Right lung (tissue), 10 donors: ENCODE measurements at places on chromosomes 6 and 20.
A peak's percentile ranks its signal among the peaks of the same experiment; 100 is the strongest.

GRCh38 chr20:50121858-50122271, 8.9 kb upstream of the UBE2V1 start:
- no peak for DNase-seq

DNA sequence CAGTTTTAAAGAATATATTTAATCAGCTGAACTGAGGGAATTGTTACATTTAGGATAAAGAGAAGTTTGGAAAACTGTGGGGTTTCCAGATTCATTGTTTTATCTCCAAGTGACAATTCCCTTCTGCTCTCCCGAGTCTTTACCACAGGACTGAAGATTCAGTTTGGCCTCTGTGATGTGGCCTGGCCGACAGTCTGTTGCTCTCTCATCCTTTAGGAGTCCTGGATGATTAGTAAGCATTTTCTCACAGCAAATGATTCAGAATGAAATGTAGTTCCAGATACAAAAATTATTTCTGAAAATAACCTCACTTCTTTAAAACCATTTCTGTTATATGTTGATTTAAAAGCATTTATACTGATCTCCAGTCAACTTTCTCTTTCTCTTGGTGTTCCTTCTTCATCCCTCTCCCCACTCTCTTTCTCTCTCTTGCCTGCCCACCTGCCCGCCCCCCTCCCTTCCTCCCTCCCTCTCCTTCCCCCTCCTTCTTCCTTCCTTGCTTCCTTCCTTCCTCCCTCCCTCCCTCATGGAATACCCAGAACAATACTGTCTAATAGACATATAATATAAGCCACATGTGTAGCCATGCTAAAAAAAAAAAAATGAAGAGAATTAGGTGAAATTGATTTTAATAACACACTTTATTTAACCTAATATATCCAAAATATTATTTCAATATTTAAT, 254.9 kb downstream of the PRL start:
- no peak for DNase-seq

GRCh38 chr6:108741331-108741989, 106.8 kb upstream of the ARMC2 start:
- DNase-seq = no peak

GRCh38 chr6:170290296-170291128, at the start of gene DLL1:
Gene DLL1 (minus strand): TSS chr6:170291078. CDS start chr6:170290139, 939 bp downstream.
- no peak for DNase-seq

DNA sequence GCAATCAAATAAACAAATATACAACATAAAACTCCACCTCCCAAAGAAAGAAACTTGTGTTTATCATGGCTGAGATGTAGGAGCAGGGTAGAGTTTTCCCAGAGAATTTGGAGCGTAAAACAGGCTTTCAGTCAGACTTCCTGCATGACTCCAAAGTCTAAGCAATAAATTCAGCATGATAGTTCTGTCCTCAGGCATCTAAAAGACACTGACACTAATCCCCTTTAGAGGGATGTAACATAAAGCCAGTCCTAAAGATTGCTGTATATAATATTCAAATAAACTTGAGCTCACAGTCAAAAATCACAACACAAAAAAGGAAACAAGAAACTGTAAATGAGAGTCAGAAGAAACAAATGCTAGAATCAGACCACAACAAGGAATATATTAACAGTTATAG, 234.4 kb downstream of the CENPW start:
- DNase-seq = no peak

GRCh38 chr20:41571006-41571405, 47.2 kb downstream of the CHD6 start:
- no peak for DNase-seq

DNA sequence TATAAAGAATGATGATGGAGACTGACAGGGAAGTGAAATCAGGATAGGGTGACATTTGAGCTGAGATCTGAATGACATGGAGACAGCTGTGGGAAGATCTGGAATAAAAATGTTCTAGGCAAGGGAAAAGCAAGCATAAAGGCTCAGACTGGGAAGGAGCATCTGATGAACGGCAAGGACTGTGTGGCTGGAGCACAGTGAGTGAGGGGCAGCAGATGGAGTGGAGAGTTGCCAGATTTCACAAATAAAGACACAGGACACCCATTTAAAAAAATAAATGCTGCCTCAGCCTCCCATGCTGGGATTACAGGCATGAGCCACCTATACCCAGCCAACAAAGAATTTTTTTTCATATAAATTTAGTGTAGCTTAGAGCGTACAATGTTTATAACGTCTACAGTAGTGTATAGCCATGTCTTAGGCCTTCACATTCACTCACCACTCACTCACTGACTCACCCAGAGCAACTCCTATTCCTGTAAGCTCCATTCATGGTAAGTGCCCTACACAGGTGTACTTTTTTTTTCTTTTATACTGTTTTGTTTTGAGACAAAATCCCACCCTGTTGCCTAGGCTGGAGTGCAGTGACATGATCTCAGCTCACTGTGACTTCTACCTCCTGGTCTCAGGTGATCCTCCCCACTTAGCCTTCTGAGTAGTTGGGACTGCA, 2.4 kb upstream of the ZBTB24 start:
- no peak for DNase-seq

DNA sequence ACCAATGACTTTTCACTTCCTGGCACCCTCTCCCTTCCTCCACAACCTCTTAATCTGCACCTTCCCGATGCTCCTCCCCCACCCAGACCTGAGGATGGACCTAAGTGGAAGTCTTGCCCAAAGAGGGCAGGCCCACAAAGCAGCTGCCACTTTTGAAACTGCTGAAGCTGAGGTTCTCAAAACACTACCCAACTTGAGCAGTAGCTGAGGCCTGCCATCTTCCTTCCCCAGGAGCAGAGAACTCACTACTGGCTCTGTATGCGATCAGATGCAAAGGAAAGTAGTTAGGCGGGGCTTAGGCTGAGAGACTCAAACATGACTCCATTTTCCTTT, 1.5 kb downstream of the HM13 start:
- DNase-seq = no peak

GRCh38 chr6:153727885-153728284, 311.2 kb upstream of the OPRM1 start:
- no peak for DNase-seq

- DNase-seq = peak; percentile 26
Measured at GRCh38 chr20:1185790-1186334, 1.1 kb upstream of the TMEM74B start.

DNA sequence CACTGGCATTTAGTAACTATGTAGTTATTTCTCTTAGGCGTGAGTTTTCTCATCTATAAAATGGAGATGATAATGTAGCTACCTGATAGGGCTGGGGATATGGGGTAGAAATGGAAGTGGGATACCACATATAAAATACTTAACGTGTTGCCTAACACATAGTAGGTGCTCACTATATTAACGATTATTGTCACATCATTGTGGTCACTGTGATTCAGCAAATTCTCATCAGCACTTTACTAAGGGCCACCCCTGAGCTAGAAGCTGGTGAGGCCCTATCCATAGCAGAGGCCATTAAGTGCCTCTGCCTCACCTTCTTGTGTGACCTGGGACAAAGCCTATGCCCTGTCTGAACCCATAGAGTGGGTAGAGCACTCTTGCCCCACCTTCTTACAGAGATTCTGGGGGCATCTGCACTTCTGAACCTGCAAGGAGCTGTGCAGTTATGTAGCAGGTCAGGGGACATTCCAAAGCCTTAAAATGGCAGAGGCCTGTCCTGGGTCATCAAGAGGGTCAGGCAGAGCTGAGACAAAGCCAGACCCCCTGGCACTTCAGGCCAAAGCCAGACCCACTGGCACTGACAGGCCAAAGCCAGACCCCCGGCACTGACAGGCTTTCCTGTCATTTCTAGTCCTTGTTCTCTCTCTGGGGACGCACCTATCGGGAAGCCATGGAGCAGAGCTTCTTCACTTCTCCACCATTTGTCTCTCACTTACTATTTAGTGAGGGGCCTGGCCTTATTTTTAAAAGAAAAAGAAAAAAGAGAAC, 7.0 kb upstream of the RIMS4 start:
- DNase-seq = no peak

- DNase-seq = no peak
Measured at GRCh38 chr6:133312006-133312405, 70.8 kb downstream of the EYA4 start.

GRCh38 chr6:132973514-132973993, 159.2 kb downstream of the RPS12 start:
- no peak for DNase-seq

DNA sequence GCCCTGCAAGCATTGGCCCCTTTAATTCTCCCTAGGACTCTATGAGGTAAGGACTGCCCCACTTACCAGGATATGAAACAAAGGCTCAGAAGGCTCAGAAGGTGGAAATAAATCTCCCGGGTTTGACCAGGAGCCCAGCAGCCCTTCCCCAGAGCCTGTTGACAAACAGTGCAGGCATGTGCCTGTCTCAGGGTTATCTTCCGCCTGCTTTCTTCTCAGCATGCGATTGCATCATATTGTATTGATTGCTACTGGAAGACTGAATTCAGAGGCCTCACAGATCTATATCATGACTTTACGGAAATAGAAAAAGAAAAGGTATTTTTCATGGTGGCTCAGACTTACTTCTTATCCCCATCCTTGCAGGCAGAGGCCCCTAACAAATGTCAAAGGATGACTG, 92.7 kb downstream of the PHACTR3 start:
- DNase-seq = no peak

GRCh38 chr6:108350528-108350927, 55.7 kb downstream of the AFG1L start:
- no peak for DNase-seq

DNA sequence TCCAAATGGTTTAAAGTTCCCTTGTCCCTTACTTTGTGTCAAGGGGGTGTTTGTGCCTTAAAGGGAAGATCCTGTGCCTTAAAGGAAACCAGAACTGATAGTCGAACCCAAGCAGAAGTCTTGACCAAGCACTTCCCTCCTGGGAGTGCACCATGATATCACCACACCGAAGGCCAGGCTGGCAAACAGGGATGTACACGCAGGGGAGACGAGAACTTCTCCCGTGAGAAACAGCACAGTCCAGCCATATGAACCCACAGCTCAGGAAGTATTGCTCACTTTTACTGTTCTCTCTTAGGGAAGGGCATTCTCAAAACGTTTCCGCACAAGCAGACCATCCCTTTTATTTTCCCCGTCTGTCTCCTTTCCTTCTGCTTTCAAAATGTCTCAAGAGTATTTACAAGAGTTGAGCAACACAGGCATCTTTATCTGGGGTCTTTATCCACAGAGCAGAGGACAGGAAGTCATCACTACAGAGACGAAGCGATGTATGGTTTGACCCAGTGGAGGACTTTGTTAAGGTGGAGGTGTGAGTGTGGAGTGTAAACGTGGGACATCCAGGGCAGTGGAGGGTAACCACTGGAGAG, 12.8 kb upstream of the SERPINB1 start:
- DNase-seq = no peak

DNA sequence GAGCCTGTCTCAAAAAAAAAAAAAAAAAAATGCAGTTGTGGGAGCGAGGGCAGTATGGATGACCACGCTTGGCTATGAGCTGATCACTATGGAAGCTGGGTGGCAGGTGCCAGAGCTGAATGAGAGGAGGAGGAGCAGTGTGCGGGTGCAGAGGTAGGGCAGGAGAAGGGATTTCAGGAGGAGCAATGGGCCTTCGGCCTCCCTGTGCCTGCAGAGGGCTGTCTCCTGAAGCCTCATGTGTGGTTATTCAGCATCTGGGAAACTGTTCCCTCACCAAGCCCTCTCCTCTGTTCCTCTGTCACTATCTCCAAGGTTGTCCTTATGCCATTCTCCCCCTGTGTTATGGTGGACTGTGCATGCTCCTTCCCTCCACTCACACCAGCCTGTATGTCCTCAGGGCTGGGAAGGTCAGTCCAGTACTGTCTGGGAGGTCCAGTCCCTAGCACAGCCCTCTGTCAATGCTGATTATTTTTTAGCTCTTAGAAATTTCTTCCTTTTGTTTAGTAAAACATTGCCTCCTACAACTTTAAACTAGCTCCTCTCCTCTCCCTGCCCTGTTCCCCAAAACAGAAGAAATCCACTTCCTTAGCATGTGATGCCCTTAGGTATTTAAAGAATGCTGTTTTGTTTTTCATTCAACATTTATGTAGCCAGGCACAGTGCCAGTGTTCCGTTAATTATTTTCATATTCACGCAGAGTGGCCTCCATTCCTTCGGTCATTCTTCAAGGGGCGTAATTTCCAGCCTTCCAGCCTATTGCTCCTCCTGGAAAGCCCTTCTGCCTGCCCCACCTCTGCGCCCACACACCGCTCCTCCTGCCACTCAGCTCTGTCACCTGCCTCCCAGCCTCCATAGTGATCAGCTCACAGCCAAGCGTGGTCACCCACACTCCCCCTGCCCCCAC, 48.9 kb downstream of the CNBD2 start:
- DNase-seq = peak; percentile 78

DNA sequence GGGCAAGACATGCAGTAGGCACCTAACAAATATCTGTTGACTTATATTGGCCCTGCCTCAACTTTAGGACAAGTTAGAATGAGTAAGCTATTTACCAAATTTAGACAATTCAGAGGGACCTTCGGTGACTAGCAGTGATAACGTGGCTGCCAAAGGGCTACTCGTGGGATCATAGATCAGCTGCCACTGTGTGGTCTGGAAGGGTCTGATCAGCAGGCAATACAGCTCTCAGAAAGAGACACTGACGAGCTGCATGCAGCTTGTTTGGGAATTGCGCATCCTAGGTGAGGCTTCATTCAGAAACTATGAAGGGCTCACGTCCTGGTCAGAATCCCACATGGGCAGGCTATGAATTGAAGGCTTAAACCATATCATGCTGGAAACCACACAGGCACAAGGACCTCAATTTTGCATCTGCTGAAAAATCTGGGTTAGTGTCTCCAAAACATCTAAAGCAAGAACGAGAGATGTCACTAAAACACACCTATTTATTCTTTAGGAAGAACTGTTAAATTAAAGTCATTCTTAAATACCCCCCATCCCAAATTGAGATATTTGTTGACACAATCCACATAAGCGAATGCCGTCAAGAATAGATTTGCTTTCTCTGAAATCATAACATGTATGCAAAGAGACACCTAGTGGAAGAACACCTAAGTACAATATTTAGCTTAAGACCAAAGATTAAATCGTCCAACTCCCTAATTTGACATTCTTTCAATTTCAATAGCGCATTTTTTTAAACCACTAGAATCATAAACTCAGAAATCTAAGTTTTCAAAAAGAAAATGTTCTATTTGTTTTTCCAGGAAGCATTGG, 79.6 kb downstream of the IPCEF1 start:
- DNase-seq = peak; percentile 43

DNA sequence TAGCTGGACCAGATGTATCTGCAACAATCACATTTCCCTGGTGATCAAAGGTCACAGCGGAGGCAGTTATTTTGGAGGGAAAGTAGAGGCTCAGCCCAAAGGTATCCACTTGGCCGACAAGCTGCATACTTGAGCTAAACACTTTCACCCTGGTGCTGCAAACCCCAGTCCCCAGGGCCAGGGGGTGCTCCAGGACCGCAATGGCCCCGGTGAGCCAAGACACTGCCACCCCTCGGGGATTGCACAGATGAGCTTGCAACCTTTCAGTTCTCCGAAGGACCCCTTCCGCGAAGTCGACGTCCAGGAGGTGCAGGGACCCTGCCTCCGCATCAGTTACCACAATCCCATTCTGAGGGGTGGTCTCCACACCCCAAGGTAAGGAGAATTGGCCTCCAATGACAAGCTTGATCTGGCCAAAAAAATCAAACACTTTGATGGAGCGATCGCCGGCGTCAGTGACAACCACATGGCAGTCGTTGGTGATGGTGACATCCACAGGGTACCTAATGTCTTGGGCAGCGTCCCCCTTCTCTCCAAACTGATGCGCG, 823 bp downstream of the NHLRC1 start:
- no peak for DNase-seq

GRCh38 chr6:17093686-17094085, 8.2 kb upstream of the STMND1 start:
- DNase-seq = no peak

- no peak for DNase-seq
Measured at GRCh38 chr6:129609635-129610034, 100.3 kb downstream of the ARHGAP18 start.

GRCh38 chr6:13760307-13761304, 49.0 kb upstream of the RANBP9 start:
- DNase-seq = peak; percentile 22
